Mesenteric fat pad (tissue), 1 donor: ENCODE measurements at places on chromosomes 6 and 20.

- DNase-seq: no peak
These were observed 193.1 kb downstream of the DOK5 start for GRCh38 chr20:54668271-54669039.

- DNase-seq: no peak
These were observed 253.3 kb downstream of the ERMARD start for GRCh38 chr6:170004585-170005210.

GRCh38 chr6:56593801-56594318 is 48.8 kb downstream of the DST start:
- no peak for DNase-seq

GRCh38 chr6:4637691-4638433 is 138.3 kb upstream of the CDYL start:
- DNase-seq: no peak

DNA sequence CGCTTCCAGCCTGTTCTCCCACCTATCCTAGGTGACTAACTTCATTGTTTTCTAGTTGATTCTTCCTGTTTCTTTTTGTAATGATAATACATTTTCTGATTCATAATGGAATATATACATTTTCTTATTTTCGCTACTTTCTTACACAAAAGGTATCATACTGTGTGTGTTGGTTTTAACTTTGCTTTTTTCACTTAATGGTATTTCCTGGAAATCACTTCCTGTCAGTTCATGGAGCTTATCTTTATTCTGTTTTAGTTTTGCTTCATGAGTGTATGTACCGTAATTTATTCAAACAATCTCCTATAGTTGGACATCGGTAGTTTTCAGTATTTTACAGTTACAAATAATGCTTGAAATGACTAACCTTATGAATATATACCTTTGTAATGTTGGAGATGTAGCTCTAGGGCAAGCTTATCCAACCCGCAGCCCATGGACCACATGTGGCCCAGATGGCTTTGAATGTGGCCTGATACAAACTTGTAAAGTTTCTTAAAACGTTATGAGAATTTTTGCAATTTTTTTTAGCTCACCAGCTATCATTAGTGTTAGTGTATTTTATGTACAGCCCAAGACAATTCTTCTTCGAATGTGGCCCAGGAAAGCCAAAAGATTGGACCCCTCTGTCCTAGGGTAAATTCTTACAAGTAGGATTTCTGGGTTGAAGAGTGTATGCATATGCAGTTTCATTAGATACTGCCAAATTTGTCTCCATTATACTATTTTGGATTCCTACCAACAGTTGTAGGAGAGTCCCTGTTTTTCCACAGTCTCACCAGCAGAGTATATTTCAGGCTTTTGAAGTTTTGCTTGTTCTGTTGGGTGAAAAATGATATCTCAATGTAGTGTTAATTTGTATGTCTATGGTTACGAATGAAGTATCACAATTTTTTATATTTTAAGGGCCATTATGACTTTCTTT is 16.7 kb downstream of the TRMT11 start:
- DNase-seq: no peak

DNA sequence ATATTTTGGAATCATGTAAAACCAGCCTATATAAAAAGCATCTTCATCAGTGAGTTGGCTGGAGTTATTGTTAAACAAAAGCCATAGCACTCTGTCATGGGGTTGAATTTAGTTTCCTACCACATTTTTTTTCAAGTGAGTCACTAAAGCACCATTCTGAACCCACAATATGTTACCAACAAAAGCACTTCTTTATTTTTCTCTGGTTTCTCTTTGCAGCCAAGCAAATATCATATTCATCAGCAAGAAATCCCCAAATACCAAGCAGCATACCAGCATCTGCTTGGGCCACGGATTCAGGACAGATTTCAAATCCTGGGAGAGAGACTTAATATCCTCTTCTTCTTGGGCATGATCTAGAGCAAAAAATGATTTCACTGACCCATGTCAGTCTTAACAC is 441.4 kb downstream of the BCKDHB start:
- no peak for DNase-seq

DNA sequence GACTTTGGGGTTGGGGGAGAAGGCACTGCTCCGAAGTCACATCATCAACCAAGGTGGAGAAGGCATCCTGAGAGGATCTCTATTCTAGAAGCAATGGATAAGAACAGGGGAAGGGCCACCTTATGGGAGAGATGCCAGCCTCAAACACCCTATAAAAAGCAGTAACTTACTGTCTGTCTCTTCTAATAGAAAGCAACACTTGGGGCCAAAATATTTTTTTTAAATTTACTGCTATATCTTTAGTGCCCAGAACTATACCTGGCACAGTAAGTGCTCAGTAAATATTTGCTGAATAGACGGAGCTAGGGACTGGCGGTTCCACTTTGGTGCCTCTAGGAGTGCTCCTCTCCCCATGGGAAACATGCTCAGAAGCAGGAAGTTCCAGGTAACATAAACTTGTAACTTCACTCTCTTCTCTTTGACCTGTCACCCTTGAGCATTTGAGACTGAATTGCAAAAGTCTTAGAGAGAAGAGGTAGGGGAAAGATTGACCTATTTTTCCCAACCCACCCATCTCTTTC is 807 bp upstream of the OTOR start:
- no peak for DNase-seq
